ENCODE measurements at places on chromosomes 1 and 21.

GRCh38 chr1:78080767-78081166 lies 35.0 kb downstream of the GIPC2 start:
- H3K27me3 ChIP-seq, result no peaks in the 10 kb centered on the region
- no peaks in the 10 kb centered on the region for H3K4me1 ChIP-seq
- H3K27ac ChIP-seq, result peak overlapping the region; percentile 31
- no peak for DNase-seq
- no peak overlapping the region for H3K4me3 ChIP-seq
- H3K36me3 ChIP-seq, result no peaks in the 10 kb centered on the region

DNA sequence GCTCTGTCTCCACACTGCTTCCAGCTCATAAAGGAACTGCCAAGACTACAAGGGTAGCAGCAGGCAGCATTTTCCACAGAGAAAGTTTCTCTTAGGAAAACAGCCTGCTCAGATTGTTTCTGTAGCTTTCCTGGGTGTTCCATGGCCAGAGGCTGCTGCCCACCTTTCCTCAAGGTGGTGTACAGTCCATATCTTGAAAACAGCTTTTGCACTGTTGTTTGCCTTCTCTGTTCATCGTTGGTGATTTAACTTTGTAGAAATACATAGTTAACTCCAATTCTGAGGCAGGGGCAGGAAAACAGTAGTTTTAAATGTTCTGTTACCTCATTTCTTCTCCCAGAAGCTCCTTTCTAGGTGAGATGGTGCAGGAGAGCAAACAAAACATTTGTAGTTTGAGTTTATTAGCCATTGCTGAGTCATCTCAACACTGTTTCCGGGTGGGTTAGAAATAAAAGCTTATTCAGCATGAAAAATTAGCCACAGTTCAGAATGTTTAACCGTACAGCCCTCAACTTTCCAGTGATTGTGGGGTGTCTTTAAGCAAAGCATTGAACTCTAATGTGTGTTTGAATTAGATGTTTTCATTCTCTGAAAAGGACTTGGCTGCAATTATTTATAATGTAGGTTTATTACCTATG lies 41.7 kb downstream of the DIP2A start:
- H3K4me3 ChIP-seq, result no peak overlapping the region
- H3K36me3 ChIP-seq, result no peaks in the 10 kb centered on the region
- no peaks in the 10 kb centered on the region for H3K4me1 ChIP-seq

GRCh38 chr1:51829058-51829457 lies 49.5 kb downstream of the NRDC start:
- no peaks in the 10 kb centered on the region for H3K4me1 ChIP-seq
- DNase-seq, result no peak
- no peaks in the 10 kb centered on the region for H3K27me3 ChIP-seq
- no peak overlapping the region for H3K4me3 ChIP-seq
- no peaks in the 10 kb centered on the region for H3K36me3 ChIP-seq

DNA sequence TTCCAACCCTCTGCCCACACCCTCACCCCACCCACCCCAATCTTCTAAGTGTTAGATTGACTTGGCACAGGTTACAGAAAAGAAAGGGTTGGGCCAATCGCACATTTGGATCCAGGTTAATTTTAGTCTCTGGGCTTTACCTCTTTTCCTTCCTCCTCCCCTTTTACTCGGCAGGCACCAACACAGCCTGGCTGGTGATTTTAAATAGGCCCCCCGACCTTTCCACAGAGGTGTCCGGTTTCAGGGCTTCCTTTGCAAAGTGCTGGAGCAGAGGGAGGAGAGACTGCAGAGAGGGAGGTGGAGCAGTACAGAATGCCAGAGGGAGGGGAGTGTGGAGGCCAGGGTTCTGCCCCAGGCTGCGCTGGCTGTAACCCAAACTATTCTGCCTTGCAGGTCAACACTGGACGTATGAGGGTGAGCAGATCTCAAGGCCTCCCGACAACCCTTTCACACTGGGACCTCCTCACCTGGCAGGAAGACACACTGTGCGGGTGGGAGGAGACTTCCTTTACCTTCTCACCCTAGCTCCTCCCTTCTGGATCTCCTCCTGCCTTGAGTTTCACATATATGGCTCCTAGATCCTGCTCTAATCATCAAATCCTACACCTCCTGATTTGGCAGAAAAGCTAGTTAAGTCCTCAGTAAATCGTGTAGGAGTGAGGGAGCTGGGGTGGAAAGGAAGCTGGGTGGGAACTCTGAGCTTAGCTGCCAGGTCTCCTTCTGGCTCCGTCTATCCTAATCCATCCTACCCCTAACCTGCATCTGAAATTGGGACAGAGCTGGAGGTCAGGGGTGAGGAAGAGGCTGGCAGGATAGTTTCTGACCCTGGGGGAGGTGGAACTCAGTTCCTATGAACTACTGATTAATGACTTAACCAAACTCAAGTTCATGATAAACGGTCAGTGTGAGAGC lies 2.4 kb downstream of the CA14 start:
- H3K27me3 ChIP-seq, result no peaks in the 10 kb centered on the region
- peak; percentile 43 for DNase-seq
- H3K4me3 ChIP-seq, result no peak overlapping the region
- H3K27ac ChIP-seq, result peak overlapping the region; percentile 42
- H3K36me3 ChIP-seq, result no peaks in the 10 kb centered on the region

GRCh38 chr21:45802956-45803617 lies 159.6 kb downstream of the PCBP3 start:
- H3K36me3 ChIP-seq, result no peaks in the 10 kb centered on the region
- no peak overlapping the region for H3K27ac ChIP-seq
- H3K4me1 ChIP-seq, result no peaks in the 10 kb centered on the region
- H3K27me3 ChIP-seq, result no peaks in the 10 kb centered on the region
- H3K4me3 ChIP-seq, result no peak overlapping the region

GRCh38 chr21:23694390-23694789 lies 1912.9 kb downstream of the MRPL39 start:
- H3K27ac ChIP-seq, result no peak overlapping the region
- H3K36me3 ChIP-seq, result no peaks in the 10 kb centered on the region
- H3K4me1 ChIP-seq, result no peaks in the 10 kb centered on the region

- H3K27me3 ChIP-seq, result no peaks in the 10 kb centered on the region
- H3K36me3 ChIP-seq, result no peaks in the 10 kb centered on the region
- DNase-seq, result no peak
- H3K4me1 ChIP-seq, result peaks cover 14% of the 10 kb centered on the region
- no peak overlapping the region for H3K4me3 ChIP-seq
These were observed 46.1 kb downstream of the APP start for GRCh38 chr21:26124421-26124833.

- no peaks in the 10 kb centered on the region for H3K4me1 ChIP-seq
- DNase-seq, result no peak
- H3K4me3 ChIP-seq, result peak overlapping the region; percentile 44
- no peaks in the 10 kb centered on the region for H3K27me3 ChIP-seq
- H3K27ac ChIP-seq, result peak overlapping the region; percentile 83
These were observed 928 bp downstream of the TLCD4 start for GRCh38 chr1:95118067-95118499.

- no peak for DNase-seq
- H3K36me3 ChIP-seq, result no peaks in the 10 kb centered on the region
- no peaks in the 10 kb centered on the region for H3K27me3 ChIP-seq
- H3K27ac ChIP-seq, result no peak overlapping the region
These were observed 2.3 kb downstream of the TNNI1 start for GRCh38 chr1:201419256-201419655.

- H3K36me3 ChIP-seq, result no peaks in the 10 kb centered on the region
- peaks cover 5% of the 10 kb centered on the region for H3K4me1 ChIP-seq
- H3K27ac ChIP-seq, result peak overlapping the region; percentile 94
- H3K4me3 ChIP-seq, result no peak overlapping the region
- no peaks in the 10 kb centered on the region for H3K27me3 ChIP-seq
These were observed 60.8 kb downstream of the NGF start for GRCh38 chr1:115277276-115277675.

DNA sequence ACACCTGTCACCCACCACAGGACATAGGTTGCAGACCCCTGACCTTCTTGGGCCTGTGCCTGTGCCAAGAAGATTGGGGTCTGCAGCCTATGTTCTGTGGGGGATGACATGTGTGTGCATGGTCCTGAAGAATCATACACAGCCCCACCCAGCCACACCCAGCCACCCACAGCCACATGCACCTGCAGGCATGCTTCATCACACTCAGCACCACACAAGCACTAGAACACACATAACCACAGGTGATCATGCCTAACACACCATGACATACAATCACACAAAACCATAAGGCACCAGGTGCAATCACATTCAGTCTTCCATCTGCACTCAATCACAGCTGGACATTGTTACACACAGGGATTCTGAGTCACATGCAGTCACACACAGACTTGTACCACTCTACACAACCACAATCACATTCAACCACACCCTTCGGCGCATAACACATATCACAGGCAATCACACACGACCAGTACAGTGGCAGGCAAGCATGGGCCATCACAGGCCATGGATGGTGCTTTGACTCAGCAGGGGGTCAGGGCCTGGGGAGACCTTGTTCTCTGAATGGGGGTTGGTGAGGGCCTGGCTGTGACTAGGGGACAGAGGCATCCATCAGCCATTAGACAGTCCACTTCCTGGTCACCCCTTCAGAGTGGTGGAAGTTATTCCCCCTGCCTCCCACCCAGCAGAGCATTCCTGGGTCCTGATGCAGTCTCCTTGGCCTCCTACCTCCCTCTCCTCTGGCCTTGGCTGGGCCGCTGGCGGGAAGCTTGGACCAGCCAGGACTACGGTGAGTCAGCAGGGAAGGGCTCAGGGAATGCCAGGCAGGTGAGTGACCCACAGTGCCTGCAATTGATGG lies 44.3 kb upstream of the EPS8L3 start:
- no peak overlapping the region for H3K27ac ChIP-seq
- H3K27me3 ChIP-seq, result no peaks in the 10 kb centered on the region
- no peaks in the 10 kb centered on the region for H3K4me1 ChIP-seq
- peak; percentile 8 for DNase-seq
- H3K4me3 ChIP-seq, result no peak overlapping the region
- no peaks in the 10 kb centered on the region for H3K36me3 ChIP-seq

DNA sequence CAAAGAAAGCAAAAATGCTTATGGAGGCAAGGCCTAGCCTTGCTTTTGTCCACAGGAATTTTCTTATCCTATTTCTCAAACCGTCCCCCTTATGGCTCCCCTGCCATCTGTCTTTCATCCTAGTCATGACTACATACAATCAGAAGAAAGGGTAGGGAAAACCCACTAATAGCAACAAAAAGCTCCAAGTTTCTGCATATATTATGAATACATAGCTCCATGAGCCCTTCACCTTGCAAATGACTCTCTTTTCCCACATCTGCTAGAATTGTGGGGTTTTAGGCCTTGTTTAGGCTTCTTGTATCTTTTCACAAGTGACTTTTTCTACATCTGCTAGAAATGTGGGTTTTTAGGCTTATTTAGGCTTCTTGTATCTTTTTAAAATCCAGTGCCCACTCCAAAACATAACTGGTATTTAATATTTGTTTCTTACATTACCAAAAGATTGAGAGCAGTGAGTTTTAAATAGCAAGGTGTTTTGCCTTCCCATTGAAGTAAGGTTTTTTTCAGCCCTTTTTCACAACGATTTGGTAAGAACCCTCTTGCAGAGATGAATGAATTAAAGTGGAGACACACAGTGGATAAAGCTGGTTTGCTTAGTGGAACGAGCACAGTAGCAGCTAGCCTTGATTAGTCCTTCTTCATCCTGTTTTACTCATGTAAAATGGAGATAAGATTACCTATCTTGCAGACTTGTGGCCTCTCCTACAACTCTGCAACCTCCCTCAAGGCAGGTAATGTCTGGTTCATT lies 4.4 kb downstream of the GADD45A start:
- no peaks in the 10 kb centered on the region for H3K27me3 ChIP-seq
- DNase-seq, result no peak
- no peak overlapping the region for H3K27ac ChIP-seq
- H3K4me1 ChIP-seq, result peaks cover under 1% of the 10 kb centered on the region

- no peak overlapping the region for H3K4me3 ChIP-seq
- H3K36me3 ChIP-seq, result no peaks in the 10 kb centered on the region
- DNase-seq, result no peak
- no peak overlapping the region for H3K27ac ChIP-seq
These were observed 20.1 kb upstream of the PEX10 start for GRCh38 chr1:2432441-2432844.

DNA sequence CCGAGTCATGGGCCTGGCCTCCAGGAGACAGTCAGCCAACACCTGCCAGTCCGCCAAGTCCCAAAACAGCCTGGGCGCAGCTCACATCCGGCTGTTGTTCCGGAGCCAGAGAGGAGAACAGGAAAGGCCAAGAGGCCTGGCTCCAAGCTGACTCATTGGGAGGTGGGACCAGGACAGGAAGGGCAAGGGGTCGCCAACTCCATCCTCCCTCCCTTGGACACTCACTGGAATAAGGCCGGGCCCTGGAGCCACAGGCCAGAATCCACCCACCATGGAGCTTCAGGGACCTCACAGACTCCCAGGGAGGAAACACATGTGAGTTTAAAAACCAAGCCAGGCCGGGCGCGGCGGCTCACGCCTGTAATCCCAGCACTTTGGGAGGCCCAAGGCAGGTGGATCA lies 25.1 kb upstream of the CLIC4 start:
- no peaks in the 10 kb centered on the region for H3K36me3 ChIP-seq
- no peaks in the 10 kb centered on the region for H3K27me3 ChIP-seq
- peak; percentile 86 for DNase-seq
- H3K4me1 ChIP-seq, result no peaks in the 10 kb centered on the region

GRCh38 chr1:48917070-48917454 lies 140.4 kb upstream of the BEND5 start:
- no peaks in the 10 kb centered on the region for H3K4me1 ChIP-seq
- H3K4me3 ChIP-seq, result no peak overlapping the region
- DNase-seq, result no peak
- no peak overlapping the region for H3K27ac ChIP-seq
- H3K27me3 ChIP-seq, result no peaks in the 10 kb centered on the region

- no peak overlapping the region for H3K4me3 ChIP-seq
- H3K27me3 ChIP-seq, result no peaks in the 10 kb centered on the region
- DNase-seq, result no peak
These were observed 5.1 kb upstream of the NPHP4 start for GRCh38 chr1:5997316-5997715.

- no peaks in the 10 kb centered on the region for H3K27me3 ChIP-seq
- DNase-seq, result peak; percentile 80
- no peaks in the 10 kb centered on the region for H3K4me1 ChIP-seq
- H3K36me3 ChIP-seq, result no peaks in the 10 kb centered on the region
- peak within 1 kb of the TSS; percentile 78 for H3K27ac ChIP-seq
These were observed at the start of gene KLHDC9 for GRCh38 chr1:161098210-161099068. TSS of gene KLHDC9 (plus strand) at chr1:161098361. CDS start at chr1:161098536, 175 bp downstream.

DNA sequence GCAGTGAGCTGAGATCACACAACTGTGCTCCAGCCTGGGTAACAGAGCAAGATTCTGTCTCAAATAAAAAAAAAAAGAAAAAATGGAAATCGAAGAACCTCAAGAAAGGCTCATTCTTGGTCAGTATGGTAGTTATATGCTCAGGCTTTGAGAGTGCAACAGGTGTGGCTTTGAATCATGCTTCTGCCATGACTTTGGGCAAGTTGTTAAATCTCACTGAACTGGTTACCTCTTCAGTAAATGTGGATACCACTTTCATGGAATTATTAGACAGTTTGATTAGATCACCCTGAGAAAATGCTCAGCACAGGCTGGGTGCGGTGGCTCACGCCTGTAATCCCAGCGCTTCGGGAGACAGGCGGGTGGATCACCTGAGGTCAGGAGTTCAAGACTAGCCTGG lies 12.8 kb downstream of the TRNAU1AP start:
- DNase-seq, result no peak
- H3K27ac ChIP-seq, result no peak overlapping the region
- no peak overlapping the region for H3K4me3 ChIP-seq
- H3K27me3 ChIP-seq, result no peaks in the 10 kb centered on the region
- no peaks in the 10 kb centered on the region for H3K4me1 ChIP-seq

GRCh38 chr1:160567858-160568682 lies 11.2 kb downstream of the CD84 start:
- H3K27me3 ChIP-seq, result no peaks in the 10 kb centered on the region
- no peak overlapping the region for H3K4me3 ChIP-seq
- no peaks in the 10 kb centered on the region for H3K4me1 ChIP-seq
- H3K27ac ChIP-seq, result no peak overlapping the region

Data from uterus (tissue), 4 donors.